ENCODE measurements at places on chromosomes 2 and 18.
A peak's percentile ranks its signal among the peaks of the same experiment; 100 is the strongest.

- no peak for DNase-seq
Measured at GRCh38 chr2:3489764-3490115, 29.6 kb downstream of the ADI1 start.

DNA sequence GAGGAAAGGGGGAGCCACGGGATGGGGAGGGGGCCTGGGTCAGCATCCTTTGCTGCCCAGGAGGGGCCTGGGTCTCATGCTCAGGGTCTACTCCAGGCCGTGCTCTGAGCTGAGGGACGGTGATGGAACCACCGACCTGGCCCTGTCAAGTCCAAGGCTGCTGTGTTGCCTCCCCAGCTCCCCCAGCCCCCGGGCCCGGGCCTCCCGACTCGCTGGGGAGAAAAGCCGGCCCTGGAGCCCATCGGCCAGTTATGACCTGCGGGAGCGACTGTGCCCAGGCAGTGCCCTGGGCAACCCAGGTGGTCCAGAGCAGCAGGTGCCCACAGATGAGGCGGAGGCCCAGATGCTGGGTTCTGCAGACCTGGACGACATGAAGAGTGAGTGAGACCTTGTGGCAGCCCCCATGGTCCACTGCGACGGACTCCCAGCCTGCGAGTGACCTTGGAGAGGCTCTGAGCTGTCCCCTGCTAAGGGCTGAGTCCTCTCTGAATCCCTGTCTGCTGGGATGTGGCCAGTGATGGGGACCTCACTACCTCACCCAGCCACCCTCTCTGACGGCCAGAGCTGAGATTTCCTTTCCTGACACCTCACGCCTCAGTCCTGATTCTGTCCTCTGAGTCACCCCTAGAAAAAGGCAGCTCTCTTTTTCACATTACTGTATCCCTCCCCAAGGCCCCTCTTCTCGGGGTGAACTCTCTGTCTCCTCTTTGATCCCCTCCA is 2.7 kb downstream of the SLC4A3 start:
- DNase-seq = no peak

DNA sequence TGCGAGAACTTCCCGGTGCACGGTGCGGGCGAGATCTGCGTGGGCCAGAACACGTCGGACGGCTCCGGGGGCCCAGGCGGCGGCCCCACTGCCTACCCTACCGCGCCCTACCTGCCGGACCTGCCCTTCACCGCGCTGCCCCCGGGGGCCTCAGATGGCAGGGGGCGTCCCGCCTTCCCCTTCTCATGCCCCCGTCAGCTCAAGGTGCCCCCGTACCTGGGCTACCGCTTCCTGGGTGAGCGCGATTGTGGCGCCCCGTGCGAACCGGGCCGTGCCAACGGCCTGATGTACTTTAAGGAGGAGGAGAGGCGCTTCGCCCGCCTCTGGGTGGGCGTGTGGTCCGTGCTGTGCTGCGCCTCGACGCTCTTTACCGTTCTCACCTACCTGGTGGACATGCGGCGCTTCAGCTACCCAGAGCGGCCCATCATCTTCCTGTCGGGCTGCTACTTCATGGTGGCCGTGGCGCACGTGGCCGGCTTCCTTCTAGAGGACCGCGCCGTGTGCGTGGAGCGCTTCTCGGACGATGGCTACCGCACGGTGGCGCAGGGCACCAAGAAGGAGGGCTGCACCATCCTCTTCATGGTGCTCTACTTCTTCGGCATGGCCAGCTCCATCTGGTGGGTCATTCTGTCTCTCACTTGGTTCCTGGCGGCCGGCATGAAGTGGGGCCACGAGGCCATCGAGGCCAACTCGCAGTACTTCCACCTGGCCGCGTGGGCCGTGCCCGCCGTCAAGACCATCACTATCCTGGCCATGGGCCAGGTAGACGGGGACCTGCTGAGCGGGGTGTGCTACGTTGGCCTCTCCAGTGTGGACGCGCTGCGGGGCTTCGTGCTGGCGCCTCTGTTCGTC is 1.7 kb downstream of the FZD7 start:
- peak; percentile 67 for DNase-seq

DNA sequence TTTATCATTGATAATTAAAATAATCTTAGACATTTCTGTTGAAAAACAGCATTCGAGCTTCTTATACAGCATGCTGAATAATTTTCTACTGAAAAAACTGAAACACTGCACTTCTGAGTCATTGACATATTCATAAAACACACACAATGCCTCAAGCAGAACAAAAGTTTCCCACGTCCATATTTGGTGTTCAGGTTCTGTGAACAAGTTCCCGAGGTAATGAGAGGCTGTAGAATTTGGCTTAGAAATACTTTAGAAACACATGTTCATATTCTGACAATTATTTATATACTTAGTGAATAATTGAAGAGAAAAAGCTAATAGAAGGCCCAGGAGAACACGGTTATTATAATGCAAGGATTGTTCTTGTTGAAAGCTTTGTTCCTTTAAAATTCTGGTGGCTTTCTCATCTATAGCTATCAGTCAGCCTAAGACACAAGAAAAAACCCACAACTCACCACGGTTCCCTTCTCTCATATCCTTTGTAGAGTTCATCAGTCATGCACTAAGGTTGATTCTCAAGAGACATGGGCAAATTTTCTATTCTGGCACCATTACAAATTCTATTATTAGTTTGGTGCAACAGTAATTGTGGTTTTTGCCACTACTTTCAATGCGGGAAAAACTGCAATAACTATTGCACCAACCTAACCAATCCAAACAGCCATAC is 194.4 kb downstream of the TMX3 start:
- DNase-seq = peak; percentile 3

DNA sequence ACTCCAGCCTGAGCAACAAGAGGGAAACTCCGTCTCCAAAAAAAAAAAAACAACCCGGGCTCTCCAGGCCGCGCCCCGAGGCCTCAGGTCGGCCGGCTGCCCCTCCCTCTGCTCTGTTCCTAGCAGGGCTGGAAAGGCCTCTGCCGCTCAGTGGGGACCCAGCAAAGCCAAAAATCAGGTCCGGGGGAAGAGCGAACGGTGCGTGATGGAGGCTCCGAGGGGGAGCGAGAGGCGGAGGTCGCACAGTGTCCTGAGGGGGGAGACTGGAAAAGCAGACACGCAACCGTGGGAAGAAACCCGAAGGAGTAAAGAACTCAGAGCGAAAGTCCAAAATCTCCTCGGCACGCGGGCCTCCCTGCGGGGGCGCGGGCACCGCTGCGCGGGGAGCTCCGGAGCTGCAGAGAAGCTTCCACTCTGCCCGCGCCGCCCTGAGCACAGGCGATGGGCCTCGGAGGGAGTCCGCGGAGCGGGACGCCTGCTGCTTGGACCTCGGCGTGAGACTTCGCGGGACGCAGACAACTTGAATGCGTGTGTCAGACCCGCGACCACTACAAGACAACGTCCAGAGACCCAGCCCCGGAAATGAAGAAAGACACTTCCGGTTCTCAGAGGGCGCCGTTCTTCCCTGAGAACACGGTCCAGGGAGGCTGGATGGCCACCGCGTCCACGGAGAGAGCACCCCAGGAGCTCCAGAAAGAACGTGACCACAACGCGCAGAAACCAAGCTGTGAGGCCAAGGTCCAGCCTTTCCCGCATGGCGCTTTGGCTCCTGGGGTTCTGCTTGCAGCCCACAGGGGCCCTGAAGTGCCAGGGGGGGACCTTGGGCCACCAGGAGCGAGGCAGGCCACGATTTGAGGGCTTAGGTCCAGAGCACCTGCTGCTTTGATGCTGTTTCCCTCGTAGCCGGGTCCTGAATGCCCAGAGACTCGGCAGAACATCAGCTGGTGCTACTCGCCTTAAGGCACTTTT is 219.8 kb downstream of the DPP10 start:
- DNase-seq = no peak

DNA sequence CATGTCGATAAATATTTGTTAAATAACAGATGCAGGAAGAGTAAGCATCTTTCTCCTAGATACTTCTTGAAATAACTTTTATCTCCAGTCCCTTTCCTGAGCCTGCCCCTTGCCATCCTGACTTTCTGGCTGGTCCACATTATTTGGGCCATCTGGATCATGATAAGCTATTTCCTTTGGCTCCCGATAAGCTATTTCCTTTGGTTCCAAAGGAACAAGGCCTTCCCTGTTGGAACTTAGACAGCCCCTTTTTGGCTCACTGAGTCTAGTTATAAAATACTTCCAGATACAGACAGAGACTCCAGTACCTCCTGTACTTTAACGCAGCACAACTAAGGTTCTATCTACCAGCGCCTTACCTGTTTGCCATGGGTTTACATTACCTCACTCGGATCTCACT is 205.3 kb upstream of the CCDC150 start:
- no peak for DNase-seq

- no peak for DNase-seq
Measured at GRCh38 chr2:237205043-237205541, 119.4 kb downstream of the COPS8 start.

- DNase-seq = no peak
Measured at GRCh38 chr2:164786787-164787186, 54.8 kb downstream of the COBLL1 start.

DNA sequence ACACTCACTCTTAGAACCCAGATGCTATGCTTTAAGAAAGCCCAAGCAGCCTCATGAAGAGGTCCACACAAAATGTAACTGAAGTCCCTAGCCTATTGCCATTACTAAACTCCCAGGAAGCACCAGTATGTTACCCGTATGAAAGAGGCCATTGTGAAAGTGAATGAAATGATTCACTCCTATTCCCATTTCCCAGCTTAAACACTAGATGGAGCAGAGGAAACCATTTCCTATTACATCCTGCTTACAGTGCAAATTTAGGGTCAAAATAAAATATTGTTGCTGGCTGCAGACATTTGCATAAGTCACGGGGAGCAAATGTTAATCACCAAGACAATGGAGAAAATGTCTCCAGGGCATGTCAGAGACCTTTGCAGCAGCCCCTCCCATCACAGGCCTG is 989.7 kb upstream of the CRIM1 start:
- no peak for DNase-seq

DNA sequence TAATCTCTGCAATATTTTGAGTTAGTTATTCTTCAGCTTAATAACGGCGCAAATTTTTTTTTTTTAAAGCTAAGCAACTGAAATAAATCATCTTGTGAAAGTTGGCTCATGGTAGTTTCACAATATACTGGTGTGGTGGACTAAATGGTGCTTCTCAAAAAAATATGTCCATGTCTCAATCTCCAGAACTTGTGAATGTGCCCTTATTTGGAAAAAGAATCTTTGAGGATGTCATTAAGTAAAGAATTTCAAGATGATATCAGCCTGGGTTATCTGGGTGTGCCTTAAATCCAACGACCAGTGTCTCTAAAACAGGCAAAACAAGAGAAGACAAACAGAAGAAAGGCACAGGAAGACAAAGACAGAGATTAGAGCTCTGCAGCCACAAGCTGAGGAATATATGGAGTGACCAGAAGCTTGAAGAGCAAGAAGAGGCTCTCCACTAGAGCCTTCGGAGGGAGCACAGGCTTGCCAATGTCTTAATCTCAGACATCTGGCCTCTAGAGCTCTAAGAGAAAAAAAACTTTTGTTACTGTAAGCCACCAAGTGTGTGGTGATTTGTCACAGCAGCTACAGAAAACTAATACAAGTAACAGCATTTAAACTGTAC is 71.4 kb downstream of the HNMT start:
- DNase-seq = no peak

DNA sequence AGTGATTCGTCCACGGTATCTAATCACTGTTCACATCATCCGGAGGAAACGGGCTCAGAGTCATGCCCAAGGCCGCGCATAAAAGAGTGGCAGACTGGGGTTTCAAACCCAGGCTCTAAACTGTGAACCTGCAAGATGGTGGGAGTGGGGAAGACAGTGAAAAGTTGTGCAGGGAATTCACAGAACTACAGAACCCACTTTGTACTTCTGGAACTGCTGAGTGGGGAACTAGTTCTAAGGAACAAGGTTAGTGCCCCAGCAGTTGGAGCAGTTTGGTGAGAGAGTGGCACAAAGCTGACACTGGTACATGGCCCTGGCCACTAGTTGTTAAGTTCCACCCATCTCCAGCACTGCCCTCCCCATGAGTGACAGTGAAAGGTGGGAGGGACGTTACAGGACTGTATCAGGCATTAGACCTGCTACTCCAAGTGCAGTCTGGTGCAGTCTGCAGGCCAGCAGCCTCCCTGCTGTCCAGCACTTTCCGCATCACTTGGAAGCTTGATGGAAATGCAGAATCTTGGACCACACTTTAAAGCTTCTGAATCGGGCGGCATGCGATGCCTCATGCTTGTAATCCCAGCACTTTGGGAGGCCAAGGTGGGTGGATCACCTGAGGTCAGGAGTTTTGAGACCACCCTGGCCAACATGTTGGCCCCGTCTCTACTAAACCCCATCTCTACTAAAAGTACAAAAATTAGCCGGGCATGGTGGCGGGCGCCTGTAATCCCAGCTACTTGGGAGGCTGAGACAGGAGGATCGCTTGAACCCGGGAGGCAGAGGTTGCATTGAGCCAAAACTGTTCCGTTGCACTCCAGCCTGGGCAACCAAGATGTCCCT is 47.3 kb downstream of the C2orf42 start:
- no peak for DNase-seq

DNA sequence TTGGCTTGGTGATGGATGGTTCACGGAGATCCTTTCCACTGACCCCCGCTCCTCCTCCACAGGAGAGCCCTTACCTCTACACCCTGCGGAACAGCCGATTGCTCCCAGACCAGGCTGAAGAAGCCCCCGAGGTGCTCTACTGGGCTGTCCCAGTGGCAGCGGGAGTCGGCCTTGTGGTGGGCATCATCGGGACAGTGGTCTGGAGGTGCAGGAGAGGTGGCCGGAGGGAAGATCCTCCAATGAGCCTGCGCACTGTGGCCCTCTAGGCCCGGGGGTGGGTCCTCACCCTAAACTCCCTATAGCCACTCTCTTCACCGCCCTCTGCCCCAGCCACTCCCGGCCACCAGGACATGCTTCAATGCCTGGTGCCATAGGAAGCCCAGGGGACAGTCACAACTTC is 108.8 kb upstream of the PPP1CB start:
- DNase-seq = no peak

DNA sequence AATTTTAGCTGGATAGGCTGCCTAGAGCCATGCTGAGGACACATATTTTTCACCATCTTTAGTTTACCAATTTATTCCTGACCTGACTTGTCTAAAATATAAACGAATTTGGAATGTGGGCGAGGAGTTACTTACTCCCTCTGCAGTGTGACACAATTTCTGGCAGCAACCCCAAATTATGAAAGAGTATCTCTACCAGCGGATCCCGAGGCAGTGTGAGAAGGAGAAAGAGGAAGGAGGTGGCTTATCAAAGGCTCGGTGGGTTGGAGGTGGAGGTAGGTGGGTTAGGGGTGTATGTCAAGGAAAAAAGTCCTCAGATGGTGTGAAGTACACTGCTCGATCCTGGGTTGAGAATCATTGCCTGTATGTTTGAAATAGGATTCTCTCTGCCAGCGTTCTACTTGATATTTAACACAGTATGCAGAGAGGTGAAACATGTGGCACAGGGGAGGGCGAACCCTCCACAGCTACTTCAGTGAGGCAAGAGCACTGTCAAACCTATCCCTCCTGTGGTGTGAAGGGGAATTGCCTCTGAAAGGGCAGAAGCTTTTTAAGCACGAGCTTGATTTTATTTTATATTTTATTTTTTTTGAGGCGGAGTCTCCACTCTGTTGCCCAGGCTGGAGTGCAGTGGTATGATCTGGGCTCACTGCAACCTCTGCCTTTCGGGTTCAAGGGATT is 76.0 kb downstream of the RFTN2 start:
- DNase-seq = no peak
